ENCODE measurements at places on chromosomes 1 and 21.

- no peak for DNase-seq
Measured at GRCh38 chr21:37865156-37865555, 51.1 kb downstream of the KCNJ6 start.

DNA sequence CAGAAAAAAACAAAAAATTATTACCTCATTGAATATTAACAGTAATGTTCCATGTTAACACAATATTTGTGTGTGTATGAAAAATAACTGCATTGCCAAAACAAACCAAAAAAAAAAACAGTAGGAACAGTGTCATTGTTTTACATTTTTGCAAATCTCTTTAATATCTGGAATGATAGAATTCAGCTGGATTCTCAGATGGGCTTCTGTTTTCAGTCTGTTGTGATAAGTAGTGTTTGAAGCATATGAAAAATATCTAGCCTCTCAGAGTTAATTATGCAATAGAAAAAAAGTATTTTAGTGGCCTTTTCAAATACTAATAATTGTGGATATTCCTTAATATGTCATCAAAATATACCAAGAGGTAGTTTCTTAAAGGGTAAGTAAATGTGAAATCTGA, 52.9 kb upstream of the RWDD3 start:
- no peak for DNase-seq

GRCh38 chr1:180948641-180949615, 36.2 kb downstream of the KIAA1614 start:
- DNase-seq = no peak

DNA sequence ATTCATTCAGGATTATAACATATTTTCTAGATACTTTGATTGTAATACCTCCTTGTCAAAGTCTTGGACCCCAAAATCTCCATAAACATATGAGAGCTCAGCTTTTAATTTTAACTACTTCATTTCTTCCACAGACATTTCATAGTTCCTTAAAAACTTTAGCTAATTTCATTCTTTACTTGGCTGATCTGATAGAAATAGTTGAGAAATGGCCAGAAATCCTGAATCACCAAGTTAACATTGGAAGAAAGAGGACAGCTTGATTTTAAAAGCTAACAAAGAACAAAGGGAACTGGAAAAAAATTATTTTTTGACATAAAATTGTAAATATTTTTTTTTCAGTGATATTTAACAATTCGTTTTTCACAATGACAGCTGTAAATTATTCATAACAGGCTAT, 216.5 kb downstream of the NTNG1 start:
- no peak for DNase-seq

DNA sequence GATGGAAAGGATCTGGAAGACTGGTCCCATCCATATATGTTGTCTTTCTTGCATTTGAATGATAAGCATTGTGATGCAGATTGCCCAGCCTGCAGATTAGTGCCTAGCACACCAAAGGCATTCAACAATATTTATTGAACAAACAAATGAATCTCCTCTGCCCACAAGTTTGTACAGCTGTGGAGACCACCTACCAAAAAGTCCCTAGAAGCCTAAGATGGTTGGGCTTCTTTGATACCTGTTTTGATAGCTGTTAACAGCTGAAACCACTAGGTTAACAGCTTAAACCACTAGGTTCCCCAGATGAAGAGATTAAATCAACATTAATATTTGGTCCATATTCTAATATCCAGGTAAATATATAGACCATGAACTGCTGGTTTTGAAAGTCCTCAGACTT, 9.8 kb downstream of the DUSP10 start:
- DNase-seq = no peak

DNA sequence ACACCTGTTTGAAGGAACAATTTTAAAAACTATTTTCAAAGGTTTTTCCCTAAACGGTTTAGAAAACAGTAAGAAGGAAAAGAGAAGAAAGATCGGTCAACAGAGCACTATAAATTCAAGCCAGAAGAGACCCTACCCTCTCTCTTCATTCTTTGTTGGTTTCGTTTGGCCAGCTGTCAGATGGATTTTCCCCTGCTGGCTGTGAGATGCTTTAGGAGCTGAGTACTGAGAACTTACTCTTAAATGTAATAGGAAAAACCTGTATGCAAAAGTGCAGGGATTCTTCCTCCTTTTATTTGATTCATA, 1.3 kb upstream of the TXNIP start:
- DNase-seq = no peak

- DNase-seq = no peak
Measured at GRCh38 chr1:191760016-191760415, 398.2 kb upstream of the RGS18 start.

DNA sequence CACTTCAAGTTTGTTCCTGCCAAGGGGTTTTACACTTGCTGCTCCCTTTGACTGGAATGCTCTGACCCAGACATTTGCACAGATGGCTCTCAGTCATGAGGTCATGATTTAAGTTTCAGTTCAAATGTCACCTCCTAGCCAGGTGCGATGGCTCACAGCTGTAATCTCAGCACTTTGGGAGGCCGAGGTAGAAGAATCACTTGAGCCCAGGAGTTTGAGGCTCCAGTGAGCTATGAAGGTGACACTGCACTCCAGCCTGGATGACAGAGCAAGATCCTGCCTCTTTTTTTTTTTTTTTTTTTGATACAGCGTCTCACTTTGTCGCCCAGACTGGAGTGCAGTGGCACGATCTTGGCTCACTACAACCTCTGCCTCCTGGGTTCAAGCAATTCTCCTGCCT, 4.5 kb upstream of the ZMYM4 start:
- DNase-seq = no peak
